ENCODE measurements at places on chromosomes 3 and 15.

- DNase-seq = no peak
These were observed 20.0 kb downstream of the LIPC start for GRCh38 chr15:58451826-58452225.

DNA sequence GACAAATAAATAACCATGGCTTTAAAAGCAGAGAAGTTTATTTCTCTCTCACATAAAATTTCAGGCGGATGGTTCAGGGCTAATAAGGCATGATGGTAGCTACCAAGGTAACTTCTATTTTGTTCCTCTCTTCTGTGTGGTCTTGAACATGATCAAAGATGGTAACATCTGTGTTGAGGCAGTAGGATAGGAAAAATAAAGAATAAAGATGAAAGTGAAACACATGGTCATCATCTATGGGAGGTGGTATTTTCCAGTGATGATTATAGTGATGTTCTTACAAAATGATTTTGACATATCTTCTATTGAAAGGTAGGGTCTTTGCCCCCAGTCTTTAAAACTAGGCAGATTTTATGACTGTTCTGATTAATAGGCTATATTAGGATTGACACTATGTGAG is 14.2 kb upstream of the SST start:
- no peak for DNase-seq

DNA sequence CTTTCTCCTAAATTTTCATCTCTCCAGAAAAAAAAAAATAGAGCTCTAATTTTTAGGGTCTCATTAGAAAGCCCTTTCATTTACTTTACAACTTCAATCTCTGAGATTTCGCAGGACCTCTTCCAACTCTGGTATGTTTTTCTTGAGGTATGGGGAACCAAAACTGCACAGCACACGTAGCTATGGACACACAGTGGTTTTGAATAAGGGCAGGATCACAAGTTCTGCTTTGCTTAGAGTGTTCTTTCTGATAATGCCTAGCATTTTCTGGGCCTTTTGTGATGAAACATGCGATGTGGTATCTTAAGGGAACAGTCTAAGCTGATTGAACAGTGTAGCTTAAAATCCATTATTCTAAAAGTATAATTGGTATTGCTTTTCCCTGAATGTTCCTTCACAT is 25.3 kb downstream of the ZNF592 start:
- DNase-seq = no peak

- no peak for DNase-seq
These were observed 63.0 kb upstream of the SIAH2 start for GRCh38 chr3:150825916-150826377.

GRCh38 chr3:73144828-73145227 is 83.4 kb downstream of the EBLN2 start:
- DNase-seq = no peak

- no peak for DNase-seq
These were observed 26.8 kb downstream of the TRANK1 start for GRCh38 chr3:36918050-36918449.
